ENCODE measurements at places on chromosomes 1 and 21.

GRCh38 chr1:92502247-92502646 is 15.5 kb upstream of the GFI1 start:
- DNase-seq: no peak

DNA sequence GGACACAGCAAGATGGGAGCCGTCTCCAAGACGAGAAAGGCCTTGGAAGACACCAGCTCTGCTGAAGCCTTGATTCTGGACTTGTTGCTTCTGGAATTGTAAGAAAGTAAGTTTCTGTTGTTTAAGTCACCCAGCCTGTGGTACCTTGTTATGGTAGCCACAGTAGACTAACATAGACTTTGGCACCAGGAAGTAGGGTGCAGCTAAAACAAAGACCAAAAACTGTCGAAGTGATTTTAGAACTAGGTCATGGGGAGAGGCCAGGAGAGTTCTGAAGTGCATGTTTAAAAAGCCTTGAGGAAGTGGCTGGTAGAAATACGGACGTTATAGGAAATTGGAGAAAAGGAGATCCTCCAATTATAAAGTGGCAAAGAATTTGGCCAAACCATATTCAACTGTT is 28.5 kb downstream of the ZNF496 start:
- no peak for DNase-seq

- DNase-seq: no peak
Measured at GRCh38 chr1:111665497-111665896, 45.9 kb downstream of the RAP1A start.

DNA sequence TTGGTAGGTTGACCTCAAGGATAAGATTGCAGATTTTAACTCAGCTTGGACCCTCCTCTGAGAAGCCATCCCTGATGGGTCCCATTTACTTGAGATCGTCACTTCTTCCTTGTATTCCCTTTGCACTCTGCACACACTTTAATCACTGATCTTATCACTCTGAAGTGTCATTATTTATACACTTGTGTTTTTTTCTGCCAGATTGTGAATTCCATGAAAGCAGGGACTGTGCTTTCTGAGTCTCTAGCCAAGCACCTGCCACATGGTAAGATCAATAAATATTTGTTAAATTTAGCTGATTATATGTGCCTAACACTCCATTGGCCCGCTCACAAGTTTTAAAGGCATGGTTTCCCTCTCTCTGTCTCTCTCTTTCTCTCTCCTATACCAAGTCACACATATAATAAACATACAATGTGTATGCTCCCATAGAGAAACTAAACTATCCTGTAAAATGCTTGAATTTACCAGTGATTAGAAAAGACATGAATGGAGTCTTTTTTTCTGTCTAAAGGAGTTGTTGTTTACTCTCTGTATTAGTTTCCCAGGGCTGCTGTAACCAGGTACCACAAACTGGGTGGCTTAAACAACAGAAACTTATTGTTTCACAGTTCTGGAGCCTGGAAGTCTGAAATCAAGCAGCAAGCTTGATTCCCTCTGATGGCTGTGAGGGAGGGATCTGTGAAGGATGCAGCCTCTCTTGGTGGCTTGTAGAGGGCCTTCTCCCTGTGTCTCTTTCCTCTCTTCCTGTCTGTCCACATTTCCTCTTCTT is 105.2 kb upstream of the GADD45A start:
- no peak for DNase-seq

DNA sequence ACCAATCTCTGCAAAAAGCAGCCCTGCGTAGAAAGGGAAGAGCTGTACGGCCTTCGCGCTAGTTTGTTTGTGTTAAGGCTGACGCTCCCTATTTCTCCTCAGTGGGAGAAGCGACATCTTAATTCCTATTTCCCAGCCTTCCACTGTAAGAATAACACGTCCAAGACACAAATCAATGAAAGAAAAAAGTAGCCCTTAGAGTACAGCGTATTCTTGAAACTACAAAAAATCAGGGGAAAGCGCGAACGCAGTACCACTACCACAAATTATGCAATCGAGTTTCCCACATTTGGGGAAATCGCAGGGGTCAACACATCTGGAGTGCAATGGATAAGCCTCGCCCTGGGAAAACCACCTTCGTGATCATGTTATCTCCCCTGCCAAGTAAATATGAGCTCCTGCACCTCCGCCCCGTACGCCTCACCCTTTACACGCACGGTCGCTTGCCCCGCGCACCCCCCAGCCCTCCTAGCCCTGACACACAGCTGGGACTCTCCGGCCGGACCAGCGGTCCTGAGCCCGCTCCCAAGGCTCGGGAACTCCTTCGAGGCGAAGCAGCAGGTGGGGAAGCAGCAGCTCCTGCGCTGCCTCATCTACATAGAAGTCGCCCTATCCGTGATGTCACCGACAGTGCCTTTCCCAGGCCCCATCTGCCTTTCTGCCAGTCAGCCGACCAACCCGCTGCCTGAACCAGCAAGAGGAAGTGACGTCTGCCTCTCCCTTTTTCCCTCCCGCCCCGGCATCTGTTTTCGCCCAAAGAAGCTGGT is 94.7 kb downstream of the PPIAL4G start:
- peak; percentile 82 for DNase-seq

GRCh38 chr1:3620708-3621107 is 4.1 kb upstream of the TPRG1L start:
- no peak for DNase-seq
